Kidney capillary endothelial cell (primary cell): ENCODE measurements at places on chromosomes 3 and 15.

DNA sequence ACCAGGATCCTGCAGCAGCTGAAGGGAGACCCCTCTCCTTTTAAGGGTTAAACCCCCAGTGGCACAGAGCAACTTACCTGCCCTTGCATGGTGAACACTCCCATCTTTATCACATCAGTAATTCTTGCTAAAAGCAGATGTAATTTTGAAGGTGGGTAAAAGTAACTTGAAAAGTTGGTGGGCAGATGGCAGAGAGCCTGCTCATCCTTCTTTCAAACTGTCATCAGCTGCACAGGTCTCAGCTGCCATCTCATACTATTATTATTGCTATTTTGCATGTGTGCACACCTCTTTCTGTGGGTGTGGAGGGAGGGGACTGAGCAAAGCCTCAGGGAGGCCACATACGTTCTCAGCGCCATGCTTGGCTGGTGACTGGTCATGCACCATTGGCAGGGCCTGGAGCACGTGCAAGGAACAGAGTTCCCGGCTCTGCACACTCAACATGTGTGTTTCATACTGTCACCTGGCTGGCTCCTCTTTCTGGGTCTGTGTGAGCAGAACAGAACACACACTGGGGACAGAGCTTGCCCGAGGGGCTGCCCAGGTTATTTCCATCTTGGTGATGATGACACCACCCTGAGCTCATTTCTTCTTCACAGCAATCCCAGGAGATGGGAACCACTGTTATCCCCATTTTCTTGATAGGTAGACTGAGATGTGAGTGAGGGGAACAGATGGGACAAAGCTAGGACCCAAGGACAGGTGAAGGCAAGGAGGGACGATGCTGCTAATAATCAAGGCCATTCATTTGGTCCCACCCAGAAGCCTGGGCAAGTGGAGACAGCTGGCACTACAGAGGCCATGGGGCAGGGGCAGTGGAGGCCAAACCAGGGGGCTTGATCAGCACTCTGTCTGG lies 95.8 kb upstream of the KLF13 start:
- DNase-seq, result no peak

DNA sequence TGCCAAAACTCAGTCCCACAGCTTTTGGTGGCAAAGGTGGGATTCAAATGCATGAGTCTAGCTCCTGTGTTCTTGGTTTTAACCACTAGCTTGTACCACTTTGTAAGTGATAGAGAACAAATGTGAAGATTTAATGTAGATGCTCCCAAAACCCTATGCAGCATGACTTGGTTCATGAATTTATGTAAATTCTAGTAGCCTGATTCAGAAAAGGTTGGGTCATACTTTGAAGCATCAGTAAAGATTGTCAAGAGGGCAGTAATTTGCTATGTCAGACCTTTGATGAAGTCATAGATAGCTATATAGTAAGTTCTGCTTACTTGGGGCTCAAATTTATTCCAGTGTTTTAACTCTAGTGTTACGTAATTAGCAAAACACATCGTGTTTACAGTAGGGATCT lies 75.6 kb downstream of the VPS8 start:
- no peak for DNase-seq

DNA sequence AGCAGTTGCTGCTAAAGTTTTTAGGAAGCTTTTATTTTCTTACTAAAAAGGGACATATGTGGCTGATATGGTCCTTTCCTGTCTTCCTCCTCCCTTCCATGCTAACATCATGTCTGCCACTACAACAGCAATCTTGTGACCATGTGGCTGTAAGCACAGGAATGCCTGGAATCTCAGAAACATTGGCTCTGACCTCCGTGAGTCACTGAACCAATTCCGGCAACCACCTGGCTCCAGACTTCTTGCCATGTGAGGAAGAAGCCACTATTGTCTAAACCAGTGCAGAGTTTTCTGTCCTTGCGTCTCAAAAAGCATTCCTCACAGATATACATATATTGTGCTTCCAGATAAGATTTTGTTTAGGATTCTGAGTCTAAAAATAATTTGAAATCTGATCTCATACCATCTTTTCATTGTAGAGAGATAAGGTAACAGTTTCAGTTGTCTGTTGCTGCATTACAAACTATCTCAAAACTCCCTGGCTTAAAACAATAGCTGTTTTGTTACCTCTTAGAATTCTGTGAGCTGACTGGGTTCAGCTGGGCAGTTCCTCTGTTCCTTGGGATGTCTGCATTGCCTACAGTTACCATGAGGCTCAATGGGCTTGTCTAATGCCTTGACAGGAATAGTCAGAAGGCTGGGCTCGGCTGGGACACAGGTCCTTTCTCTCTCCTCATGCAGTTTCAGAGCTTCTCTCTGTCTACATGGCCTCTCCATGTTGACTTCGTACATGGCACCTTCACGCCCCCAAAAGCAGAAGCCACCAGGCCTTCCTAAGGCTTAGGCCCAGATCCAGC lies 77.3 kb upstream of the MAGI1 start:
- peak; percentile 94 for DNase-seq

DNA sequence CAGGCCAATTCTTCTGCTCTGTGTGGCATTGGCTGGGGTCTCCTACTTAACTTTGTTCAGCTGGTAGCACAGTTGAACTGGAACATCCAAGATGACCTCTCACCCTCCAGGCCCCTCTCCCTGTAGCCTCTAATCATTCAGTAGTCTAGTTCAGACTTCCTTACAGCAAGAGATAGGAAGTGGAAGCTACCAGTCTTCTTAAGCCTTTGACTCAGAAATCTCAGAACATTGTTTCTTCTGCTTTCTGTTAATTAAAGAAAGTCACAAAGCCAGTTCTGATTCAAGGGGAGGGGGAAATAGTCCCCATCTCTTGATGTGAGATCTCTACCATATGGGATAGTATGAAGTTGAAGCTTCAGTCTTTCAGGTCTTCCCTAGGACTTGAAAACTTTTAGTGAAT lies 18.8 kb upstream of the SACM1L start:
- DNase-seq, result no peak

GRCh38 chr3:12638105-12638504 lies 25.8 kb downstream of the RAF1 start:
- no peak for DNase-seq

- DNase-seq, result no peak
Observed at GRCh38 chr3:43522727-43523362, 99.0 kb downstream of the ANO10 start.

DNA sequence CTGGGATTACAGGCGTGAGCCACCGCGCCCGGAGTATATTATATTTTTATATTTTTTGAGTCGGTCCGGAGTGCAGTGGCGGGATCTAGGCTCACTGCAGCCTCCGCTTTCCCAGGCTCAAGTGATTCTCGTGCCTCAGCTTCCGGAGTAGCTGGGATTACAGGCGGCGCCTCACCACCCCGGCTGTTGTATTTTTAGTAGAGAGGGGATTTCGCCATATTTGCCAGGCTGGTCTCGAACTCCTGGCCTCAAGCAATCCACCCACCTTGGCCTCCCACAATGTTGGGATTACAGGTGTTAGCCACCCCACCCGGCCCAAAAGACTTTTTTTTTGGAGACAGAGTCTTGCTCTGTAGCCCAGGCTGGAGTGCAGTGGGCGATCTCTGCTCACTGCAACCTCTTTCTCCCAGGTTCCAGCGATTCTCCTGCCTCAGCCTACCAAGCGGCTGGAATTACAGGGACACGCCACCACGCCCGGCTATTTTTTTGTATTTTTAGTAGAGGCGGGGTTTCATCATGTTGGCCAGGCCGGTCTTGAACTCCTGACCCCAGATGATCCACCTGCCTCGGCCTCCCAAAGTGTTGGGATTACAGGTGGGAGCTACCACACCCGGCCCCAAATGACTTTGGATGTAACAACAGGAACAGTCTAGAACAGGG lies 1.0 kb downstream of the ZNF589 start:
- peak; percentile 18 for DNase-seq

- DNase-seq, result no peak
Observed at GRCh38 chr3:25426408-25426807, 1.7 kb upstream of the RARB start.

- no peak for DNase-seq
Observed at GRCh38 chr3:149547413-149547812, 72.9 kb downstream of the TM4SF4 start.

DNA sequence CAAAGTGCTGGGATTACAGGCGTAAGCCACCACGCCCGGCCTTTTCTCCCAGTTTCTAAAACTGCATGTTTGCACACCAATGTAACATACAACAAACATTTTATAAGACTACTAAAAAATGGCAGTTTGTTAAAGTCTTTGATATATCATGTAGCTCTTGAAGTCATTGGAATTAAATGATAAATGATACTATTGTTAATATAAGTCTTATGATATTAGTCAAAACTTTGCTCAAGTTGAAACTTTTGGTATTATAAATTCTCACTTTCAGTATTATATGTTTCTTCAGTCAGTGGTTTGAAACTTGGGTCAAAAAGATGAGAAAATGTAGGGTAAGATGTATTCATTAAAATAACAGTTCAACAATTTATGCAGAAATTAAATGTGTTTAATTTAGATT lies 117.6 kb upstream of the TBL1XR1 start:
- no peak for DNase-seq

- no peak for DNase-seq
Observed at GRCh38 chr3:97970156-97970555, 2.1 kb downstream of the RIOX2 start.

DNA sequence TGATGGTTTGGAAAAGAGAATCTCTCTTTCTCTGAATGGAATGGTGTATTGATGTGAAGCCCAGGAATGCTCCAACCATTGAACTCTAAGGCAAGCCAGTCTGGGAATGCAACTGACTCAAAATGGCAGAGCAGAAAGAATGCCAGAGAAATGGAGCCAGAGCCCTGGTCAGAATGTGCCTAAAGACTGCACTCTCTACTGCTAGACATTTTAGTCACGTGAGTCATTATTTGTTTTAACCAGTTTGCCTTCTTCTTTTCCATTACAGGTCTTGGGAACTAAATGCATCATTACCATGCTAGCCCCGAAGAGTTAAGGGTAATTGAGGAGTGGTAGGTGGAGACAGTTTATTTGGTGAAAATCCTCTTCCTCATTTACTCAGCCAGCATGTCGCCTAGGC lies 67.3 kb upstream of the TRIM42 start:
- DNase-seq, result no peak

- no peak for DNase-seq
Observed at GRCh38 chr15:40926659-40927494, 2.3 kb upstream of the DLL4 start.

GRCh38 chr3:8835385-8835784 lies 66.0 kb upstream of the OXTR start:
- DNase-seq, result no peak

DNA sequence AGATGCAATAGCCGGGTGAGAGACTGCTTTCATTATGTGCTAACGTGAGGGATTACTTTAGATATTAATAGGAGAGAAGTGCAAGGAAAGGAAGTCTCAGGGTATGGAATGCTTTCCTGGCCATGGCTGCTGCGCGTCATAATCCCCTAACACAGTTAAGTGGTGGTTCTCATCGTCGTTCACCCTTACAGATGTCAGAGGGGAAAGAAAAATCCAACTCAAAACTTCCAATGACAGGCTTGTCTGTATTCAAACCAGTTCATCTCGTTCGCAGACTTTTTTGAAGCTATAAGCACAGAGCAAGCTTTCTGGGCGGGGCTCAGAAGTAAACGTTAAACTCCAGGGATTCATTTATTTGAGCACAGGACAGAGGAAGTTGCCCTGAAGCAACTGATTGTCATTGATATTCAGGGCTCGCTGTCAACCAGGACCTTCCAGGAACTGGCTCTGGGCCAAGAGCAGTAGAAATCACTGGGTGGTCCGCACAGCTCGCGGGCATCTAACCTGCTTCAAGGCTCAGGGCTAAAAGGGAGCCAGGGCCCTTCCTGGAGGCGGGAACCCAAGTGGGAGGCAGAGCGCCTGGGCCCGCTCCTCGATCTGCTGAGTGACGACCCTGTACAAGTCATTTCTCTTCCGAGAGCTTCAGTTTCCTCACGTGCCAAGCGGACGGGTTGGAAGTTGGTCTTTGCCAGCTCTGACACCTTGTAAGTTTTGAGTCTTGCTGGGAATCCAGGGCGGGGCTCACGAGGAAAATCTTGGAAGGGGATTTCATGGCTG lies 1.1 kb upstream of the LPP start:
- DNase-seq, result peak; percentile 60

DNA sequence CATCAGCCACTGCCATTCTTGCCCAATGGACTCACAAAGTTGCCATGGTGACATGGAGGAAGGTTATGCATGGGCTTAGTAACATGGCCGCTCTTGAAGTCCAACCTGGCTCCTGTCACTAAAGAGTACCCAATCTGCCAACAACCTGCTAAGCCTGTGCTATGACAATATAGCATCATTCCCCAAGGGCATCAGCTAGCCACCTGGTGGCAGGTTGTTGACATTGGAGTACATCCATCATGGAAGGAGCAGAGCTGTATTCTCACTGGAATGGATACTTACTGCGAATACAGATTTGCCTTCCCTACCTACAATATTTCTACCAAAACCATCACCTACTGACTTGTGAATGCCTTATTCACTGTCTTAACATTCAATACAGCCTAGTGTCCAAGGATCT lies 138.9 kb upstream of the RORA start:
- DNase-seq, result no peak

DNA sequence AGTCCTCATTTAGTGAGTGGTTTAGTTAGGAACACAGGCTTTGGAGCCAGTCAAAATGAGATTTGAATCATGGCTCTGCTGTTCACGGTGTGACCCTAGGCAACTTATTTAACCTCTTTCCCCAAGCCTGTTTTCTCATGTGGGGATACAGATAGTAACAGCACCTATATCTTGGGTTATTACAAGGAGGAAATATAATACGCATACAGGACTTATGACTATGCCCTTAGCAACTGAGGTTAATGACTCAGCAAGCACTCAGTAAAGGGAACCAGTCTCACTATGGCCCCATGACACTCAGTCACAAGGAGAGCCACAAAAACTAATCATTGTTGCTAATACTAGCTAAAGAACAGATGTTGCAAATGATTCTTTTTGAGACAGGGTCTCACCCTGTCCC lies 45.9 kb downstream of the SUMF1 start:
- peak; percentile 32 for DNase-seq

GRCh38 chr15:59165726-59166125 lies 40.9 kb upstream of the LDHAL6B start:
- DNase-seq, result no peak

GRCh38 chr15:101097111-101097510 lies 154.7 kb downstream of the CHSY1 start:
- DNase-seq, result no peak

DNA sequence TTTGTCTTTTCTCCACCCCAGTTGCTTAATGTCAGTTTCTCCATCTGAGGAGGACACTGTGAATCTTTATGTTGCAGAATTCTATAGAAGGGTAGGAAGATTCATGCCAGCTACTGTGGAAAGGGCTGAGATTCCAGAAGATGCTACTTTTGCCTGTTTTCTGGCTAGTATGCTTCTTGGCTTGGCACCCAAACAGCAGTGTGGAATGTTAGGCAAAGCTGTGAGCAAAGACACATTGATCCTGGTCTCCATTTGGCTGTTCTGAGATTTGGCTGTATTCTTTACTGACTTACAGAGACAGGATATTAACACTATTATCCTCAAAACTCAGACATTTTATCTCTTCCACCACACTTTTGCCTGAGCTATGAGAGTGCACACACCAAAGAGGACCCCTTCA lies 39.3 kb downstream of the PDHB start:
- DNase-seq, result no peak

- DNase-seq, result no peak
Observed at GRCh38 chr3:15288331-15289035, 43.9 kb downstream of the SH3BP5 start.
